GM23338 (cell line): ENCODE measurements at places on chromosomes 1 and 21. TPM values are rescaled to one million over a fixed set of nuclear protein-coding genes. Genes with fewer than 3 reads are reported as not detected.

The SHISAL2A gene
- total RNA-seq = 0.10 TPM in 1 of 2 replicates, not detected in the other

The PRDM15 gene
- total RNA-seq = 8.2 and 10.6 TPM in 2 replicates

The LCE3D gene
- not detected in 2 replicates for total RNA-seq

The KDM5B gene
- 186 and 202 TPM in 2 replicates for total RNA-seq

The ESRRG gene
- total RNA-seq = 1.7 and 3.2 TPM in 2 replicates

The PRELP gene
- 0.03 and 0.08 TPM in 2 replicates for total RNA-seq

The FMOD gene
- total RNA-seq = 0.31 and 1.3 TPM in 2 replicates

The PTPN22 gene
- not detected in 2 replicates for total RNA-seq

The RPE65 gene
- not detected in 2 replicates for total RNA-seq

The DDX59 gene
- total RNA-seq = 15.3 and 15.7 TPM in 2 replicates

The CD5L gene
- total RNA-seq = not detected in 2 replicates

The CCDC27 gene
- 0.45 TPM in 1 of 2 replicates, not detected in the other for total RNA-seq

The GOLPH3L gene
- total RNA-seq = 28.9 and 29.6 TPM in 2 replicates

The ADGRL4 gene
- 0.24 and 1.3 TPM in 2 replicates for total RNA-seq

The NUP210L gene
- total RNA-seq = not detected in 2 replicates

The OTUD7B gene
- 9.9 and 12.4 TPM in 2 replicates for total RNA-seq

The RYR2 gene
- 6.7 and 10.0 TPM in 2 replicates for total RNA-seq

The SPATA46 gene
- not detected in 2 replicates for total RNA-seq

The DISC1 gene
- total RNA-seq = 6.5 TPM in 2 replicates

The NEGR1 gene
- total RNA-seq = 0.93 and 0.94 TPM in 2 replicates

The SRGAP2B gene
- total RNA-seq = 16.3 and 28.8 TPM in 2 replicates

The ITGB3BP gene
- 38.4 and 49.4 TPM in 2 replicates for total RNA-seq

The VANGL2 gene
- 42.8 and 51.3 TPM in 2 replicates for total RNA-seq

The C1orf87 gene
- total RNA-seq = 0.07 TPM in 1 of 2 replicates, not detected in the other

The SERINC2 gene
- total RNA-seq = 18.8 and 20.5 TPM in 2 replicates

The LHX8 gene
- 0.27 and 0.73 TPM in 2 replicates for total RNA-seq

The KCNJ9 gene
- 0.08 and 0.24 TPM in 2 replicates for total RNA-seq

The KRTAP21-2 gene
- not detected in 2 replicates for total RNA-seq

The DMRTA2 gene
- total RNA-seq = 0.07 TPM in 1 of 2 replicates, not detected in the other

The KRTAP19-1 gene
- total RNA-seq = not detected in 2 replicates

The FAM167B gene
- total RNA-seq = 0.31 TPM in 1 of 2 replicates, not detected in the other

The HMCN1 gene
- total RNA-seq = 8.7 and 17.2 TPM in 2 replicates

The CNKSR1 gene
- 11.3 and 12.5 TPM in 2 replicates for total RNA-seq

The TBX19 gene
- total RNA-seq = 0.82 and 1.1 TPM in 2 replicates

The SESN2 gene
- total RNA-seq = 43.6 and 52.1 TPM in 2 replicates

The NBPF4 gene
- total RNA-seq = not detected in 2 replicates

The NPPB gene
- not detected in 2 replicates for total RNA-seq

The CR1L gene
- total RNA-seq = 2.9 and 5.8 TPM in 2 replicates

The OR2L2 gene
- 0.07 TPM in 1 of 2 replicates, not detected in the other for total RNA-seq

The PRR9 gene
- not detected in 2 replicates for total RNA-seq

The TNNI3K gene
- total RNA-seq = not detected in 2 replicates

The AHCTF1 gene
- total RNA-seq = 47.7 and 49.8 TPM in 2 replicates

The HRNR gene
- total RNA-seq = not detected in 2 replicates

The C1orf159 gene
- 21.3 and 21.5 TPM in 2 replicates for total RNA-seq
